ENCODE measurements at places on chromosomes 2 and 18.
A peak's percentile ranks its signal among the peaks of the same experiment; 100 is the strongest.

GRCh38 chr2:241741016-241741415 is 6.6 kb downstream of the D2HGDH start:
- DNase-seq = peak; percentile 39

DNA sequence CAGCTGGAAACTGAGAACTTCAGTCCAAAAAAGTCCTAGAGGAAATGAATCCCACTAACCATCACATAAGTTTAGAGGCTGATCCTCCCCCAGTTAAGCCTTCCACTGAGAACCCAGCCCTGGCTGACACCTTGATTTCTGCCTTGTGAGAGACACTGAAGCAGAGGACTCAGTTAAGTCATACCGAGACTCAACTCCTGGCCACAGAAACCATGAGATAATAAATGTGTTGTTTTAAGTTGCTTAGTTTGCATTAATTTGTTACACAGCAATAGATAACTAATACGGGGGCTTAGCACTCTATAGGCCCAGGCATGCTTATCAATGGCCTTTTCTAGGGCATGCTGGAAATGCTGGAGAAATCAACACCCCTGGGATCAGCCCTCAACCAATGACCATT is 3.4 kb upstream of the ADD2 start:
- no peak for DNase-seq

GRCh38 chr2:47207614-47208013 is 52.5 kb upstream of the STPG4 start:
- DNase-seq = no peak

- no peak for DNase-seq
Measured at GRCh38 chr2:107615039-107615438, 211.7 kb upstream of the RGPD4 start.

DNA sequence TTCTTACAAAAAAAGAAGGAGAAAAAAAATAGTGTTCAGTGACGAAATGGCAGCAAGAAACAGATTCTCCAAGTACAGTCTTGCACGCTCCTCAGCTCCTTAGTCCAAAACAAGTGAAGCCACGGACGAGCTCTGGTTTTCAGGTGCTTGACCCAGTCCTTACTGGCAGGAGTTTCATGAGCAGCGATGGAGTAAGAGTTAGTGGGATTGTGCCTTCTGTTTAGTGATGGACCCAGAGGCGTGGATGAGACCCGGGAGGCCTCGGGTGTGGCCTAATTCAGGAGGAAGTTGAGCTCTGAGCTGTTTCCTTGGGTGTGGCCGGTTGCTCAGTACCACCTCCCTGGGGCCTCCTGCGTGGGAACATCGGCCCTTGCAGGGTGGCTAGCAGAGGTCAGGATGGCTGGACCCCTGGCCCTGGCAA is 52.0 kb downstream of the KIF5C start:
- DNase-seq = peak; percentile 8

GRCh38 chr18:8780227-8780626 is 74.9 kb downstream of the MTCL1 start:
- DNase-seq = no peak
